Stimulated activated CD4-positive, alpha-beta T cell treated with anti-CD3 and anti-CD28 coated beads, Interleukin-12 subunit alpha, Interleukin-12 subunit beta, amount 100 ng/mL, for 24 hours (primary cell): ENCODE measurements at places on chromosomes 6 and 20.

- no peak for DNase-seq
Observed at GRCh38 chr20:8851446-8851845, 217.4 kb upstream of the PLCB4 start.

DNA sequence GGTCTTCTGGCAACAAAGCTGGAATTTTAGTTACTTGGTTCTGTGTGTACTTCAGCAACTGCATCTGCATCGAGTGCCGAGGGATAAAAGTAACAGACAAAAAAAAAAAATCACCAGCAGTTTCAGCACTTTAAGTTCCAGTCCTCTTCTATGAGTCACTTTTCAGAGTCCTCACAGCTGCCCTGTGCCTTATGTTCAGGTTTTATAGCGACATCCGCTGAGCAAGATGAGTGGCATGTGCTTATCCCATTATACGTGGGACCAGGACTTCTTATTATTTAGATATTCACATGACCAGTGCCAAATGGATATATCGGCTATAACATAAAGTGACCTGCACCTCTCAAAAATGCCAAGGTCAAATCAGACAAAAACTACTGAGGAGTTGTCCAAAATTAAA, 242.9 kb downstream of the FOXA2 start:
- DNase-seq = no peak

- DNase-seq = no peak
Observed at GRCh38 chr6:158372574-158372973, 60.3 kb downstream of the TULP4 start.

GRCh38 chr6:108883172-108883571, 35.0 kb downstream of the ARMC2 start:
- no peak for DNase-seq

- DNase-seq = no peak
Observed at GRCh38 chr6:1839361-1839760, 229.6 kb downstream of the FOXC1 start.

DNA sequence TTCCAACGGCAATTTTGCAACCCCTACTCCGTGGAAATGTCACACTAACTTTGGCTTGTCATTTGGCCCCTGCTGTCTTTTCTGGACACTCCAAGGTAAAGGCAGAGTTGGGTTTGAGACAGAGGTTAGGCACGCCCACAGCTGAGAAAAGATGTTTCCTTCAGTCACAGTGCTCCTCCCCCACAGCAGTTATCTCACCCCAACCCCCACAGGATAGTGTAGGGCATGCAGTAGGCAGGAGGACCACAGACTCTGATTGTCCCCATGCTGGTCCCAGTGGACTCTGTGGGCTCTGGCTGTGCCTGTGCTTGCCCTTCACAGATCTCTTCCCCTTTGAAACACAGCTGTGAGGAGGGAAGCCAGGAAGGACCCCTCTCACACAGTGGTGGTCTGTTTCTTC, 124.0 kb upstream of the CARMIL1 start:
- no peak for DNase-seq

DNA sequence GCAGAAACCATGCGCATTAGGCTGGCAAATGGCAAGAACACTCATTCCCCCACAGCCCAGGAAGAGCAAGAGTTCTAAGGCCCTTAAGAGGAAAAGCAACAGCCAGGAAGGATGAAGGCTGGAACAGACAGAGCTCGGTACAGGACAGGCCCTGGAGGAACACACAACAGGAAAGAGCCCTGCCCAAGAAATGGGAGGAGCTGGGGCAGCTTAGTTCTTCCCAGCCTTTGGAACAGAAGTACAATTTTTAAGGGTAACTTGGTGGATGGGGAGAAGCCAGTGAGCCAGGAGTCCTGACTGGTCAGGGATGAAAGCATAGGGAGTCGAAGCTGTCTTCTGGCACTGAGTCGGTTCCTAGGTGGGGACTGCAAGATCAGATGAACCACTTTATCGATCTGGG, 32.4 kb downstream of the OR2B2 start:
- no peak for DNase-seq

GRCh38 chr6:54519161-54519560, 210.9 kb downstream of the TINAG start:
- no peak for DNase-seq

GRCh38 chr6:3343089-3343883, 84.5 kb downstream of the PSMG4 start:
- DNase-seq = no peak

DNA sequence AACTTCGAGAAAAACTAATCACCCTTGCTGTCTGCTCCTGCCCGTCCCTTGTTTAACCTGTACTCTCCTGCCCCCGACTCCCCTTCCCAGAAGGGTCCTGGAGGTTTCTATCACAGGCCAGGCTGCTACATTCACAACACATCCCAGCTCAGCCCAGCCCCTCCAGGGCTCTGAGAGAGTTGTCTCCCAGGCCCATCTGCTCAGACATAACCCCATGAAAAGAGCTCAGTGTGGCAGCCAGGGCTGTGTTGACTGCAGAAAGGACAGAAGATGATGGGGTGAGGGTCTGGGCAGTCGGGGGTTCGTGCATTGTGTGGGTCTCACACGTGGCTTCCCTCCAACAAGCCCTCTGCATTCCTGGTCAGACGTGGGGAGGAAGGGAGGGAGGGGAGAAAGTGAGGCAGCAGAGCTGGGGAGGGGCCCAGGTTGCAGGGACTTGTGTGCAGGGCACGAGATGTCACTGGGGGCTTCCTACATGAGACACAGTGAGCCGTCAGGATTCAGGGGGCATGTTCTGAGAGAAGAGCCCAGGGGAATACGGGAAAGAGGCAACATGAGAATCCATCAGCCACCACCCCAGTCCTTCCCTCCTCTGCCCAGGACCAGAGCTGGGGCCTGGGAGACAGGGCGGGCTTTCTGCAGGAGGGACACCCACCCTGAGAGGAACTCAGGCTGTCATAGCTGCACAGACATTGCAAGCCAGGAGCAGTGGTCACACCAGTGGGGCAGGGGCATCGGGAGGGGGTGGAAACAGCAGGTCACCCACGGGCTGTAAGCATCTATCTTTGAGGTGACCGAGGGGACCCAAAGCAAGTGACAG, 372.9 kb downstream of the PREX1 start:
- DNase-seq = no peak

DNA sequence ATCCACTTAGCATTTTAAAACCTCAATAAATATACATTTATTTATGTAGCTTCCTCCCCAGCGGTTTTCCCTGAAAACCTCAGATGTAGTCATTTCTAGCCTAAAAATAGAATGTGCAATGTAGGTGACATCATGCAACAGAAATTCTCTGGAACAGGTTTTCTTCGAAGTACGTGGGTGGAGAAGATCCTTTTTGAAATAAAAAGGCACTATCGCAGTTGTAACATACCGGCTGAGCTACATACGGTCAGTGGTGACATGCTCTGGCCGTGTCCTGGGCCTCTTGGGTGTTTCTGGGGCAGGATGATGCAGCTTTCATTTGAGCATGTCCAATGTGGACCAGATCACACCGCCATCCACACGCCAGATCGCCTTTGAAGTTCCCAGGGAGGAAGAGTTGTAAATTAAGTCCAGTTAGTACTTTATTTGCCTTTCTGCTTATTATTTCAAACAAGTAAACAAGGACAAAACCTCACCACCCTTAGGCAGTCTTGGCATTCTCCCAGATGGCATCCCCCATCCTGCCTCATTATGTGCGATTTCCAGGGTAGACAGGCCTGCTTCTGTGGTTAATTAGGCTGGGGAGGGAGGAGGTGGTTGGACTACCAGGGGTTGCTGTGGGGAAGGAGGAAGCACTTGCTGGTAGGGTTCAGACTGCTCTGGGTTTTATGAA, 109.5 kb upstream of the CLDN20 start:
- DNase-seq = no peak

- DNase-seq = no peak
Observed at GRCh38 chr6:130525408-130525807, 159.6 kb downstream of the TMEM200A start.

DNA sequence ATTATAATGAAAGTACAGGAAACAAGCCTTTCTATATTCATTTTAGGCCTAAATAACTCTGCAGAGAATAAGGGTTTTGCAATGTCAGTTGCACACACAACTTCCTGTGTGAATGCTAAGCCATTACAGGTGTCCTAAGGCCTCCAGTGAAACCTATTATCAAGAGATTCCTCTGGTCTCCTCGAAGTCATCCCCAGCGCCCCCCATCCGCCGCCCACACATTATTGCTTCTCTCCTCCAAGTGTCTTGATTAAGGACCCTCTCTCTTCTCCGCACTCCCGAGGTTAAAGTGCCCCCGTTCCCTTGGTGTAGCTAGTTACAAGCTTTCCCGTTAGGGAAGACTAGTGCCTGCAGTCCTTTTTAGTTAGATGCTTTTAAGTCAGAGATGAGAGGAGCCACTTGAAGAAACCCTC, 1.3 kb downstream of the HIVEP2 start:
- peak; percentile 22 for DNase-seq

DNA sequence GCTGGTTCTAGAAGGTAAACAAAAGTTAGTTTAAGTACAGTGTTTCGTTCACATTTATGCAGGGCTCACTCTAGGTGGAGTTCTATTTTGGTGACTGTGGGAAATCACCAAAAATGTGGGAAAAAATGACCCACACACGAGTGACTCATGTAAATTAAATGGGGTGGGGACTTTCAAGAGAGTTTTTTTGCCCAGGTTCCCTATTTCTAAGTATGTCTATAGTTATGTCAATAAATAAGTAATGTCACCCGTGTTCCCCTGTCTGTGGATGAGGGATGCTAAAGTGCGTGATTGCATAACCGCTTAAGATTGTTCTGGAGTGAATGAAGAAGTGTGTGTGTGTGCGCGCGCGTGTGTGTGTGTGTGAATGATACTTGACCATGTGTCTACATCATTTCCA, 69.1 kb downstream of the MYB start:
- DNase-seq = no peak

DNA sequence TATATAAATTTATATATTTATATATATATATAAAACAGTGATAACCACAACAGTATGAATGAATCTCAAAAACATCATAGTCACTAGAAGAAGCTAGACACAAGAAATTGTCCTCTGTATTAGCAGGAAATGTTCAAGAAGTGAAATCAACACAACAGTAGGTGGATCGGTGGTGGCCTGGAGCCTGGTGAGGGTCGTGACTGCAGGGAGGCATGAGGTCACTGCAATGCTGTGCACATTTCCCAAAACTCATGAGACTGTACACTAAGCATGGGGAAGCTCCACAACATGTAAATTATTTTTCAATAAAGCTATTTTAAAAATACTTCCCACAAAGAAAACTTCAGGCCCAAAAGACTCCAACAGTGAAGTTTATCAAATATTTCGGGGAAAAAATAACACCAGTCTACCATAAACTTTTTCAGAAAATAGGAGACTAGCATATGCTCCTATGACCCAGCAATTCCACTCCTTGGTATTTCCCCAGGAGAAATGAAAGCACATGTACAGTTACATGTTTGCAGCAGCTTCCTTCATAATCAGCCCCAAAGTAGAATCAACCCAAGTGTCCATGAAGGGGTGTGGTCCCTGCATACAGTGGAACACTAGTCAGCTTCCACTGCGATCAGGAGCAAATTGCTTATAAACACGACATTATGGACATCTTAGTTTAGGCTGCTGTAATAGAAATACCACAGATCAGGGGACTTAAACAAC, 144.2 kb downstream of the TBXT start:
- DNase-seq = no peak

DNA sequence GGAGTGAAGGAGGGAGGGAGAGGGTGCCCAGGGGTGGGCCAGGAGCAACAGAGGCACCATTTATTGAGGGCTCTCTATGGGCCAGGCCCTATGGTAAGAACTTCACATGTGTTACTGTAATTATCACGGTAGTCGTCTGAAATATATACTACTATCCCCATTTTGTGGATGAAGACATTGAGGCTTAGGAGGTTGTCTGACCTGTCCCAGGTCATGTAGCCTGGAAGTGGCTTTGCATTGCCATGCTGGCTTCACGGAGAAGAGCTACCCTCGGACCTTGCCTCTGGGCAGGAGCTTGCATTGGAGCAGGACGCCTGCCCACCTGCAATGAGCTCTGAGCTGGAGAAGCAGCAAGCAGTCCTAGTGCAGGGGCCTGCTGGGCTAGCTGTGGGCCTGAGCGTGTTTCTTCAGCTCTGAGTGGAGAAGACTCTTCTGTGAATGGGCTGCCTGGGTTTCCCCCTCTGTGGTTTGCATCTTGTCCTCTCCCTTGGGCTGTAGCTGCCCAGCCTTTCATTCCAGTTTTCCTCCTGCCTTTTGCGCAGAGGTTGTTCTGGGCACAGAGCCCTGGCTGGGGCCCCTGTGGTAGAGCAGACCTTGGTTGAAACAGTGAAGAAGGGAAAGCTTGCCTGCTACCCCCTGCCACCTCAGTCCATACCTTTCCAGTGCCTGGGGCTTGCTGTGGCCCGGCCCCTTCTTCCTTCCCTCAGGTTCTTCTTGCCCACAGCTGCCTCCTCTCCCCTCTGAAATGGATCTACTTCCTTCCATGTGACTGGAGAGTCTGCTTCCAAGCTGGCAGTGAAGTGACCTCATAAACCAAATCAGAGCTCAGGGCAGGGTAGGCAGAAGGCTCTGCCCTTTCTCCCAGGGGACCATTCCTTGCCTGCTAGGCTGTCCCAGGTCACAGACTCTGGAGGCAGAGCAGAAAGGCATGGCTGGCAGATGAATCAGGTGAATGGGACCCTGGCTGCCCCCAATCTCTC, 24.1 kb upstream of the SRF start:
- no peak for DNase-seq

GRCh38 chr6:134307870-134308269, 10.0 kb downstream of the SGK1 start:
- no peak for DNase-seq

- no peak for DNase-seq
Observed at GRCh38 chr6:36201612-36202011, 5.1 kb downstream of the BRPF3 start.

- no peak for DNase-seq
Observed at GRCh38 chr6:63452125-63452524, 120.2 kb upstream of the LOC128125822 start.

DNA sequence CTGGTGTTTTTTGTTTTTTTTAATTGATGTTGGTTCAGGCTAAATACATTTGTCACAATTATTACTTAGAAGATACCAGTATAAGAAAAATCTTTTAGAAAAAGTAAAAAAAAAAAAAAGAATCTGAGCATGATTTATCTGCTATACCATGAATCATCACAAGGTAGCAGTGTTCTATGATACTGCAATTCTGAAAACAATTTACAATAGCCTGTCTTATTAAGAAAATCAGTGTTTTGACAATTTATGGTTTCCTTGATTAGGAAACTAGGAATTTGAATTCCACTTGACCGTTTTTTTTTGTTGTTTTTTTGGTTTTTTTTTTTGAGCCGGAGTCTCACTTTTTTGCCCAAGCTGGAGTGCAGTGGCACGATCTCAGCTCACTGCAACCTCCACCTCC, 9.3 kb upstream of the MAK start:
- no peak for DNase-seq

DNA sequence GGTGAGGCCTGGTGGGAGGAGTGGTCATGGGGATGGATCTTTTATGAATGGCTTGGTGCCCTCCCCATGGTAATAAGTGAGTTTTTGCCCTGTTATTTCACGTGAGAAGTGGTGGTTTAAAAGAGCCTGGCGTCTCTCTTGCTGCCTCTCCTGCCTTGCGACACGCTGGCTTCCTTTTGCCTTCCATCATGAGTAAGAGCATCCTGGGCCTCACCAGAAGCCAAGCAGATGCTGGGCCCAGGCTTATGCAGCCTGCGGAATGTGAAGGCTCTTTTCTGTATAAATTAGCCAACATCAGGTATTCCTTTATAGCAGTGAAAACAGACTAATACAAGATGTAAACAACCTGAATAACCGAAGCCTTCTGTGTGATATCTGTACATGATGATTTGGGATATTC, 27.6 kb downstream of the VTA1 start:
- no peak for DNase-seq
